Motor neuron (in vitro differentiated cells): ENCODE measurements at places on chromosomes 16 and 17. TPM values are rescaled to one million over a fixed set of nuclear protein-coding genes. Genes with fewer than 3 reads are reported as not detected.

GRCh38 chr17:34639706-34640425 lies 60.5 kb downstream of the TMEM132E start:
- no peak for ATAC-seq

DNA sequence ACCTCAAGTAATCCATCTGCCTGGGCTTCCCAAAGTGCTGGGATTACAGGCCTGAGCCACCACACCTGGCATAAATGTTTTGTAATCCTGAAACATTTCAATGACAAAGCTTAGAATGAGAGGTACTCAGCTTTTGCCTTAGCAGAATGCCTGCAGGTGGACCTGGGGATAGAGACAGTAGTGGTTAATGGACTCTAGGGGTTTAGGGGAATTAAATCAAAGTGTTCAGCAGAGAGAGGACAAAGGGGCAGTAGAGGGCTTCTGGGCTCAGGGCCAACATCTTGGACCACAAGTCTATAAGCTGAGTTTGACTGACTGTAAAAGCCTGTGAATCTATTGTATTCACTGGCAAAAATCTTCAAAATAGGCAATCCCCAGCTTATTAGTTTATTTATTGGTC lies 36.0 kb upstream of the MED13 start:
- ATAC-seq: no peak

GRCh38 chr17:45353043-45353442 lies 36.2 kb upstream of the MAP3K14 start:
- no peak for ATAC-seq

GRCh38 chr16:27316038-27316680 lies 2.4 kb downstream of the IL4R start:
- ATAC-seq: no peak

GRCh38 chr16:52549011-52549692 lies 2.2 kb upstream of the TOX3 start:
- no peak for ATAC-seq

- ATAC-seq: no peak
Observed at GRCh38 chr17:901191-901950, 78.2 kb downstream of the NXN start.

DNA sequence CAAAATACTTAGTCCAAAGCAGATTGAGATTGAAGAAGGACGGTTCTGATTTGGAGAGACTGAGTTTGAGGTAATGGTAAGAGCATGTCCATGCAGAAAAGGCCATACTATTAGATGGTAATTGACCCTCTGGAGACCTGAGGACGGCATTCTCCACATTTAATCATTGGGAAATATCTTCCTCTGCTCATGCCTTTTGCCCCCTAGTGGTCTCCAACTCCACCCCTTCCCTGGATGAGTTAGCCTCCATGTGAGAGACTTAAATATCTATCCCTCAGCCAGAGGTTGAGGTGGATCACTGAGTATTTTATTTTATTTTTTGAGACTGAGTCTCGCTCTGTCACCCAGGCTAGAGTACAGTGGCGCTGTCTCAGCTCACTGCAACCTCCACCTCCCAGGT lies 10.4 kb upstream of the OR3A1 start:
- ATAC-seq: no peak

GRCh38 chr16:83995754-83996153 lies 27.7 kb downstream of the NECAB2 start:
- peak; percentile 99 for ATAC-seq

GRCh38 chr16:54957403-54958166 lies 26.9 kb downstream of the IRX5 start:
- no peak for ATAC-seq

GRCh38 chr17:20998571-20999043 lies 44.2 kb downstream of the USP22 start:
- ATAC-seq: no peak

- peak; percentile 85 for ATAC-seq
Observed at GRCh38 chr17:2435181-2435741, 34.4 kb upstream of the MNT start.

DNA sequence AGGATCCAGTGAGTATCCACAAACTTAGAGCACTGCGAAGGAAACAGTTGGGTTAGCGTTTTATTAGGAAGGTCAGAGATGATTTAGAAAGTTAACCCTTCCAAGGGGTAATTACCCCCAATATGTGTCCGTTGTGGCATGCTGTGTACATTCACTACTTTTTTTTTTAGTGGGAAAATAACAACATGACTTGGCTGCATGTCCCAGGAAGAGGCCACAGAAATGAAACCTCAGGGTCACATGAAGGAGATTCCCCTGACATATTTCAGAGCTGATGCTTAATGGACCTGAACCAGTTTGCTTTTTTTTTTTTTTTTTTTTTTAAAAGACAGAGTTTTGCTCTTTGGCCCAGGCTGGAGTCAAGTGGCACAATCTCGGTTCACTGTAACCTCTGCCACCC lies 167.5 kb downstream of the PRKCA start:
- ATAC-seq: no peak

DNA sequence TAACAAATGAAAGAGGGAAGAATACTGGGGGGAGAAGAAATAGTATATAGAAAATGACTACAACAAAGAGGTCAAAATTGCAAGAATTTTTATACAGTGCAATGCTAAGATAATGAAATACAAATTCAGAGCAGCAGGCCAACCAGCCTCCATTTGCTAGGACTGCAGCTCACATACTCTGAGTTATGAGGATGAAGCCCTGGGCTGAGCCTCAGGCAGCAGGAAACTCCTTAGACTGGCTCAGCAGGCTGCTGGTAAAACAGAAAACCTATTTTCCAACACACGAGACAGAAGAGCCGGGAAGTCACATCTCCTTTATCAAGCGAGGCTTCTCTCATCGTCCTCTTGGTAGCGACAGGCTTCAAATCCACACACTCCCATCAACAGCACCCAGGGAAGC lies 296.5 kb downstream of the SLC39A11 start:
- no peak for ATAC-seq

DNA sequence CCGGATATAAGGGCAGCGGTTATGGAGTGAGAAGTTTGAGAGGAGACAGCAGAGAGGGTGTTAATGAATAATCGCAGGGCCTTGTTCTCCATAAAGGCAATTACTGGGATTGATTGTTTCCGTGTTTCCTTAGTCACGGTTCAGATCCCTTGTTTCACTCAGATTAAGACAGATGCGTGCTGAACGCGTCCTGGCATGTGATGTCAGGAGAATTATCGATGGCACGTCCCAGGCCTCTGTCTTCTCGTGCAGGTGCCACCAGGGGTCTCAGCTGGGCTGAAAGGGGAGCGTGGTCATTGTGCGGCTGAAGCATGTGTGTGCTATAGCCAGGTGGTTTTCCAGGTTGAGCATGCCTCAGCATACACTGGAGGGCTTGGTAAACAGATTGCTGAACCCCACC lies 142.4 kb upstream of the NOL11 start:
- peak; percentile 92 for ATAC-seq

GRCh38 chr17:39517224-39517623 lies 55.9 kb downstream of the CDK12 start:
- ATAC-seq: no peak

- no peak for ATAC-seq
Observed at GRCh38 chr17:41948762-41949460, 17.7 kb upstream of the CNP start.

GRCh38 chr17:70276906-70277305 lies 107.6 kb downstream of the KCNJ2 start:
- ATAC-seq: no peak

DNA sequence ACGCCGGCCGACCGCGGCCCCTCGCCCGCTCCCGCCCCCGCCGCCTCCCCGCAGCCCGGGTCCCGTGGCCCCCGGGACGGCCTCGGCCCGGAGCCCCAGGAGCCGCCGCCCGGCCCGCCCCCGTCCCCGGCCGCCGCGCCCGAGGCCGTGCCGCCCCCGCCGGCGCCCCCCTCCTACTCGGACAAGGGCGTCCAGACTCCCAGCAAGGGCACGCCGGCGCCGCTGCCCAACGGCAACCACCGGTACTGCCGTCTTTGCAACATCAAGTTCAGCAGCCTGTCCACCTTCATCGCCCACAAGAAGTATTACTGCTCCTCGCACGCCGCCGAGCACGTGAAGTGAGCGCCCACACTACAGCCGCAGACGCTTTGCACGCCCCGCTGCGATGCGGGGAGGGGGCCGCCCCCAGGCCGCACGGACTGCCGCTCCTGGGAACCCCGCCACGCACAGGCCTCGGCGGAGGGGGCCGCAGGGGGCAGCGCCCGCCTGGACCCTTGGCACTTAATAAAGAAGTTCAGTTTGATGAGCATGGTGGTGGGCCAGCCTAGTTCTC lies 35.5 kb upstream of the ZC3H18 start:
- ATAC-seq: peak; percentile 5

DNA sequence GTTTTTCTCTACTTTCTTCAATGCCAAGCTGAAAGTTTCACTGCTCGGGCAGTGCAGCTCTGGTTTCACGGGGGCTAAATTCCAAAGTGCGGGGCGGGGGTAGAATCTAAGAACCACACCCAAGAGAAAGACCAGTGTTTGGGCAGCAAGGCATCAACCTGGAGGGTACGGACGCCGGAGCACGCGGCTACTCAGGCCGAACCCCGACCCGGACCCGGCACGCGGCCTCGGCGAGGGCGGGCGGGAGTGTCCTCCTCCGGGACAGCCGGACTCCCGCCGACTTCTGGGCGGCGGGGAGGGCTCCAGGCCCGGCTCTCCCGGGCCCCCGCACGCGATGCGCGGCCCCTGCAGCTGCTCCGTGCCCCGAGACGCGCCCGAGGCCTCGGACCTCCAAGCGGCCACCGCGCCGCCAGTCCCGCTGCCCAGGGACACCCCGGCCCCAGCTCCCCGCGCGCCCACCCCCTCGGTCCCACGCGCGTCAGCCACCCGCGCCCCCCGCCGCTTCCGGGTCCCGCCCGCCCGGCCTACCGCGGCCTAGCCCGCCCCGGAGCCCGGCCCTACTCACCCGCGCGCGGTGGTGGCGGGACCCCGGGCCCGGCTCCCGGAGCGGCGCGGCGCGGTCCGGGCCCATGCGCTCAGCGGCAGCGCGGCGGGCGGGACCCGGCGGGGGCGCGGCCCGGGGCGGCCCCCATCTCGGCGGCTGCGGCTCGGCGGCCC lies 561 bp downstream of the AXIN1 start:
- peak; percentile 61 for ATAC-seq

GRCh38 chr16:86961171-86961601 lies 356.0 kb downstream of the C16orf95 start:
- no peak for ATAC-seq

DNA sequence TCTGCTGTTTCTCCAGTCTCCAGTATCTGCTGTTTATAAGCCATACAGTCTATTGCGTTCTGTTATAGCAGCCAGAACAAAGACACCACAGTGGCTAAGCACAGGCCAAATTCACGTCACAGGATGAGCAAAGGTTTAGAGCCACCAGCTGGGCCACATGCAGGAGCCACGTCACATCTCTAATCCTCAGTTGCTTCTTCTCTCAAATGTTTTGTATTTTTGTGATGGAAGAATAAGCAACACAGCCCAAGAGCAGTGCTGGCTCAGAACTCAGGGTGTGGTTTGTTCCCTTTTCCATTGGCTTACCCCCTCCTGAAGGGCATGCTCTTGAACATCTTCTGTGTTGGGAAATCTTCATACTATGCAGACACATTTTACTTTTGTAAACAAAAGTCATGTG lies 309.4 kb upstream of the CDH5 start:
- ATAC-seq: no peak

- ATAC-seq: peak; percentile 6
Observed at GRCh38 chr17:48491527-48492273, 39.1 kb downstream of the HOXB1 start.

GRCh38 chr17:78960928-78961327 lies 18.8 kb downstream of the LGALS3BP start:
- ATAC-seq: no peak

- ATAC-seq: peak; percentile 83
Observed at GRCh38 chr16:20073203-20074098, at the start of gene GPR139. Gene GPR139 (minus strand): TSS chr16:20073890. CDS start chr16:20073616, 274 bp downstream.

DNA sequence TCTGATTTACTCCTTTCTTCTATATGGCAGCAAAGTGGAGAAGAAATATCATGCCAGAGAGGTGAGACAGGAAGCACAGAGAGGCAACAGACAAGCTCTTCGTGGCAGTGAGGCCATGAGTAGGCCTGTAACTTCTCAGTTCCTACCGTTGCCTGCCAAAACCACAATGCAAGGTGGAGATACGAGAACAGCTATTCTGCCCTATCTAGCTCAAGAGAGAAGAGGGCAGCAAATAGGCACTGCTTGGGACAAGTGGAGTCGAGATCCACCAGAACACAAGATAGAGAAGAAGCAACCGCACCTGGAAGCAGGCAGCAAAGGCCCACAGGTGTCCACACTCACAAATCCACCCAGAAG lies 24.8 kb downstream of the RANBP10 start:
- ATAC-seq: no peak

DNA sequence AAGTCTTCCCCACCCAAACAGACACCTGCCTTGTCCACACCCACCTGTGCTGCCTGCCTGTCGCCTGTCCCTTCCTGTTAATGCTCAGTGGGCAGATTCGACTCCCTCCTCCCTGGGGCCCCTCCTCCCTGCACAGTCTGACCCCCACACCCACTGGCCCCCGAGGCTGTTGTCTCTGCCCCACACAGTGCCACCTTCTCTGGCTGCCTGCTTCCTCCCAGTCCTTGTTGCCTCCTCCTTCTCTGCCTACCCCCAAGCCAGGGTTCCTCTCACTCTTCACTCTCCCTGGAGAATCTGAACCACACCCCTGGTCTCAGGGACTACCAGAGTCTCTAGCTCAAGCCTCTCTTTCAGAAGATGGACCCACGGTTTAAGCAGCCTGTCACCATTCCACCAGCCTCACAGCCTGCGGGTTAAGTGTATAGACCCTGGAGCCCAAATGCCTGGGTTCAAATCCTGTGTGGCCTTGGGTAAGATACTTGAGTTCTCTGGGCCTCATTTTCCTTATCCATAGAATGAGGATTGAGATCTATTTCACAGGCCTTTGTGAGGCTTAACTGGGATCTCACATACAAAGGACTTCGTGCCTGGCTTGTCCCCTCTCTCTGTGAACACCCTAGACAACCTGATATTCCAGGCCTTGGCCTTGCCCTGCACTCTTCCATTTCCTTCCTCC lies 3.8 kb upstream of the ARHGAP23 start:
- no peak for ATAC-seq

- peak; percentile 13 for ATAC-seq
Observed at GRCh38 chr17:76725580-76726230, 701 bp downstream of the JMJD6 start.

DNA sequence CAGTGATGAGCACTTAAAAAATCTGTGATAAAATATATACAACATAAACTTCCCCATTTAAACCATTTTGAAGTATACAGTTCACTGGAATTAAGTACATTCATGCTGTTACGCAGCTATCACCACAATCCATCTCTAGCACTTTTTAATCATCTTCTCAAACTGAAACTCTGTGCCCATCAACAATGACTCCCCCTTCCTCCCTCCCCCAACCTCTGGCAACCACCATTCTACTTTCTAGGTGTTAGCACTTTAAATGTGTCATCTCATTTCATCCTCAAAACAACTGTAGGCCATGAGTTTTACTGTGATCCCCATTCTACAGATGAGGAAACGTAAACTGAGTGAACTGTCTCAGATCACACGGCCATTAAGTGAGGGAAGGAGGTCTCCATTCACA lies 13.8 kb upstream of the TMEM98 start:
- ATAC-seq: no peak

The C16orf89 gene
- total RNA-seq: 34.3 and 36.2 TPM in 2 replicates

The ZNF19 gene
- total RNA-seq: 27.6 and 37.8 TPM in 2 replicates

The ZNF768 gene
- 35.9 and 38.9 TPM in 2 replicates for total RNA-seq

The LITAFD gene
- total RNA-seq: 0.77 TPM in 1 of 2 replicates, not detected in the other

The HOXB3 gene
- 20.6 and 21.5 TPM in 2 replicates for total RNA-seq

The DNAAF8 gene
- total RNA-seq: 1.4 and 2.3 TPM in 2 replicates

The CIBAR2 gene
- total RNA-seq: 0.98 and 1.8 TPM in 2 replicates

The CFAP97D1 gene
- 0.16 and 0.19 TPM in 2 replicates for total RNA-seq

The TBC1D3B gene
- total RNA-seq: 3.3 and 3.4 TPM in 2 replicates

The C17orf50 gene
- 0.50 and 0.55 TPM in 2 replicates for total RNA-seq
